ENCODE measurements at places on chromosomes 11 and 22.

DNA sequence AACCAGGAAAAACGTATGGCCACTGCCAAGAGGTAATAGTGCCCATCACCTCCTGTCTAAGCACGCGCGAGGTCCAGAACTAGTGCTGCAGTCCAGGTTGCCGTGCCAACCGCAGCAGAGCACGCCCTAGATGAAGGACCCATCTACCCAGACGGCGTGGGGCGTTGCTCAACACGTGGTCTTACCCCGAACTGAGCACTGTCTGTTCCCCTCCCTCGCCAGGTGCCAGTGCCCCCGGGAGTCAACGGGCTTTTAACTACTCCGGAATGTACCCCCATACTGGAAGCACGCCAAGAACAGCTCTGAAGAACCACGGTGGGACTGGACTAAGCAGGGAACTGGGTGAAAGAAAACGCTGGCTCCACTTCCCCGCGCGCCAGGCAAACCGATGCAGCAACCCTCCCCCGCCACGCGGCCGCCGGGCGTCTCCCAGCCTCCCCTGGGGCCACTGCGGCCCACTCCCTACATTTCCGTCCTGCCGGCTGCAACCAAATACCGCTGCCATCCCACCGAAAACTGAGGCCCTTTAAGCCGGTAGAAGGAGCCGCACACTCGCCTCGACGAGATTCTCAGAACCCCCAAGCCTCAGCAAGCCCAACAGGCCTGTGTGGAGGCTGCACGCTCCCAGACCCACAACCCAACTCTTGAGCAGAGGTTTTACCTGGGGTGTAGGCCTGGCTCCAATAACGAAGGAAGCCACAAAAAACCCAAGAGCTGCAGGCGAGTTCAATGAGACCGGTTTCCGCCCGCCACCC, at the start of gene HSPA8:
Gene HSPA8 (minus strand): TSS at position 734 of the 755 bp plus-strand sequence. CDS start 812 bp downstream, outside the sequence.
- DNase-seq: peak; percentile 82

GRCh38 chr22:33908171-33909074, 11.9 kb downstream of the LARGE1 start:
- DNase-seq: peak; percentile 27

- DNase-seq: peak; percentile 66
Observed at GRCh38 chr11:117816151-117816741, 8.3 kb downstream of the FXYD2 start.

DNA sequence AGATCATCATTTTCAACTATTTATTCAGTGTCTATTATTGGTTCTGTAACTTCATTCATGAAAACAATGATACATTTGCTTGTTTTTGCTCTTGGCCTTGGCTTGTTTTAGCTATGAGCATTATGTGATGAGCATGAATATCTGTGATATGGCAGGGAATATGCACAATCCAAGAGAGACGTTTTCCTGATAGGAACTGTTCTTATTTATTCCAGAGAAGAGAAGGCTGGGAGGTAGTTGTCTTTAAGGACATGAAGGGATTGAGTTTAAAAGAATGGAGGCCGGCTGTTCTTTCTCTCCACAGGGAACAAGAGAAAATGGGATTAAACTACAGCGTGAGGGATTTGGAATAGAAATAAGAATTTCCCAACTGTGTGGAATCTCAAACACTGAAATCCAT, 30.3 kb downstream of the BLID start:
- DNase-seq: peak; percentile 32

DNA sequence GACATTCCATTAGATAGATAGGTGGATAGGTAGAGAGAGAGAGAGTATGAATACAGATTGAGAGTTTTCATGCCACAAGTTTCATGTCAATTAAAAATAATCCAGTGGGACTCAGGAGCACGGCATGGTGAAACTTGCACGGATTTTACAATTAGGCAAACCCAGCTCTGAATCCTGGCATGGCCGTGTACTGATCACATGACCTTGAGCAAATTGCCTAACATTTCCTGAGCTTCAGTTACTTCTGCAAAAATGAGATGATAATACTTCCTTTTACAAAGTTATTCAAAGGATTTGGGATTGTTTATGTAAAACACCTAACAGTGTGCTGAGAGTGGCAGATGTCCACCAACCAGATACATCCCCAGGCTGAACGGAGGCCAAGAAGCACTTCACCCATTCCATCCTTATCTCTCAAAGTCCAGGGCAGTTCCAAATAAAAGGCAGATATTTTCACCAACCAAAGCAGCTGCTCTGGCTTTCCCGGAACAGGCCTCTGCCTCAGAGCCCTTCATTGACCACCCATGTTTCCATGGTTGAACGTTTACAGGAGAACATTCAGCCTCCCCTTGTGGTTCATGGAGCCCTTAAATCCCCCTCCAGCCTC, 17.9 kb downstream of the APLNR start:
- DNase-seq: peak; percentile 30

- DNase-seq: peak; percentile 93
Observed at GRCh38 chr22:41699264-41700107, at the start of gene MEI1. TSS of gene MEI1 (plus strand) at chr22:41699503. CDS start at chr22:41699539, 36 bp downstream.

- DNase-seq: peak; percentile 30
Observed at GRCh38 chr22:19478045-19478900, 720 bp downstream of the UFD1 start.

DNA sequence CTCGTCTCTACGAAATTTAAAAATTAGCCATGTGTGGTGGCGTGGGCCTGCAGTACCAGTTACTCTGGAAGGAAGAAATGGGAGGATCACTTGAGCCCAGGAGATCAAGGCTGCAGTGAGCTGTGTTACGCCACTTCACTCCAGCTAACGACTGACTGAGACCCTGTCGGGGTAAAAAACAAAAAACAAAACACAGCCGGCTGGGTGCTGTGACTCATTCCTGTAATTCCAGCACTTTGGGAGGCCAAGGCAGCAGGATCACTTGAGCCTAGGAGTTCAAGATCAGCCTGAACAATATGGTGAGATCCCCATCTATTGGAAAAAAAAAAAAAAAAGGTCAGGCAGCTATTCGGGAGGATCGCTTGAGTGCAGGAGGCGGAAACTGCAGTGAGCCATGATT, 2.4 kb downstream of the PAFAH1B2 start:
- DNase-seq: no peak

DNA sequence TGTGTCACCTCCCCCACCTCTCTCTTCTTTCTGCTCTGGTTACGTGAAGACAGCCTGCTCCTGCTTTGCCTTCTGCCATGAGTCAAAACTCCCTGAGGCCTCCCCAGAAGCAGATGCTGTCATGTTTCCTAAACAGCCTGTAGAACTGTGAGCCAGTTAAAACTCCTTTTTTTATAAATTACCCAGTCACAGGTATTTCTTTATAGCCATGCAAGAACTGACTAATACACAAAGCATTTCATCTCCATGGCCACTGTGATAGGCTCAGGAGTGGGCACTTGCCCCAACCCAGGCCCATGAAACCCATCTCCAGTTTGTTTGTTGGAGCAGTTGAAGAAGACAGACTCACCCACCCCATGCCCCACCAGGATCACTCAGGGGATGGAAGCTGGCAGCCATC, 253.3 kb upstream of the ISX start:
- no peak for DNase-seq

DNA sequence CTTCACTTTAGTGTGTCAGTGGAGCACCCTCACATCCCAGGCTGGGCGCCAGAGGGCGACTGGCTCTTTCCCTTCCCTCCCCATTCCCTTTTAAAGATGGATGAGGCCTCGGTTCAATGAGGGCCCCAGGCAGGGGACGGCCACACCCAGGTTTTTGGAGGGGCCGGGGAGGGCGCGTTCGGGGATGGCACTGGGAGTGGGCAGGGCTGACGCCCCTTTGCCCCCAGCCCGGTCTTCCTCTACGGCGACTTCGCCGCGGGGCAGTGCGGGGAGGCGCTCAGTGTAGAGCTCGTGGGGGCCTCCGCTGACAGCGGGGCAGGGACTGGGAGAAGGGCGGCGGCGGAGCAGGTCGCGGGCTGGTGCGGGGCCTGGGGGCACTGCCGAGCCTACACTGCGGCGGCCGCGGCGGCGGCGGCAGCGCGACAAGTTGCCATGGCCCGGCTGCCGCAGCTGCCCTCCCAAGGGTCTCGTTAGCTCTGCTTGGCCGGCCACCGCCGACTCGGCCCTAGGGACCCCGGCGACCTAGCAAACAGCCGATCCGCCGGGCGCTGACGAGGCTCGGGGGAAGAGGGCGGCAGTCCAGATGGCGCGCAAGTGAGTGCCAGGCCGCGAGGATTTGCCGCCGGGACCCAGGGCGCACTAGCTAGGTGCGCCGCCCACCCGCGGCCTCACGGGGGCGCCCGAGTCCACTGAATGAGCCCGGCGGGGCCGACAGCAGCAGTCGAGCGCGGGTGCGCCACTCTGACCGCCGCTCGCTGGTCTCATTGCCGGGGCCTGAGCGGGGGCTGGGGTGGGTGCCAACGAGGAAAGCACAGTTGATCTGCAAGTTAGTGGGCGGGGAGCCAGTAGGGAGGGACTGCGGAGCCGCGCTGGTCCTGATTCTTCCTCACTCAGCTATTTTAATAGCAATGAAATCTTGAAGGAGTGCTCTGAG, 92.7 kb downstream of the RRM1 start:
- peak; percentile 95 for DNase-seq

- peak; percentile 54 for DNase-seq
Observed at GRCh38 chr11:1844221-1845094, 5.7 kb downstream of the TNNI2 start.

GRCh38 chr11:77472991-77473800, 698 bp downstream of the PAK1 start:
- peak; percentile 64 for DNase-seq

GRCh38 chr11:3197878-3198528, 20.6 kb downstream of the MRGPRG start:
- no peak for DNase-seq

- no peak for DNase-seq
Observed at GRCh38 chr22:45960477-45961386, 16.2 kb downstream of the WNT7B start.

DNA sequence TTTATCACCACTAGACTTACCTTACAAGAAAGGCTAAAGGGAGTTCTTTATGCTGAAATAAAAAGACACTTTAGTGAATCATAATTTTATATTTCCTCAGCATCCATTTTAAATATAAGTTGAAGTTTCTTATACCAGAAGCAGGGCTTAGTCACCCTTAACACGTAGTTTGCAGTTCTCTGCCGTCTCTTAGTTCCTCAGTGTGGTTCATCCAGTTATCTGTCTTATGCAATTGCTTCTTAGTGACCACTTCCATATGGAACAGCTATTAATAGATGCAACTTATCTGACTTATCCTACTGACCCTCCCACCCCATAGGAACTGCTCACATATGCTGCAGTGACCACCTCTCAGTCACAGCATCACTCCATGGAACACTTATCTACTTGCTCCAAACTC, 11.7 kb upstream of the SLC36A4 start:
- no peak for DNase-seq

- DNase-seq: no peak
Observed at GRCh38 chr11:46435679-46436078, 44.1 kb upstream of the CHRM4 start.

DNA sequence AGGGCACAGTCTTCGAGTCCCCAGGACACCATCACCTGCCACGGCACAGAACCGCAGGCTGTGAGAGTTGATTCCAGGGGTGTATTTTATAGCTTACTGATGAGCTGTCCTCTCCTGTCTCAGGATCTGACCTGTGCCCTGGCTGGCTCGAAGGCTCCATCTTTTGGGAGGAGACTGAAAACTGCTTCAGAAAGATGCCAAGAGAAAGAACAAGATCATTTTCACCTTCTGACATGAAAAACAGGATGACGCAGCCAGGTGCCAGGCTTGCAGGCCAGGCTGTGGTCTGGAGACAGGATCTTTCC, 2.2 kb downstream of the MRGPRD start:
- DNase-seq: no peak

- DNase-seq: no peak
Observed at GRCh38 chr22:20561882-20562281, 54.5 kb downstream of the MED15 start.

- no peak for DNase-seq
Observed at GRCh38 chr22:28269277-28269676, 350.2 kb upstream of the PITPNB start.

DNA sequence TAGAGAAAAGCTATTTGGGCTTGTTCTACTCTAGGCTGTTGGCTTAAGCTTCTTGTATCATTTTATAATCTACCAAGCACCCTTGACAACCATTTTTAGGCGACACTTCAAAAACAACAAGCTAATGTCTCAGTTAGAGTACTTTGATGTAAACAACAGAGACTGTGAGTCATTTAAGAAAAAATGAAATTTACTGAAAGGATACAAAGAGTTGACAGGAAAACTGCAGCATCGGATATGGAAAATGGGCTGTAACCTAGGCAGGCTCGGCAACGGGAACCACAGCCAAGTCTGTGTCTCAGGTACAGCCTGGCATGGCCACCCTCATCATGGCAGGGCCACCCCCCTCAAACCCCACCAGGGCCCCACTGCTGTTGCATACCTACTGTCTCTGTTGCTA, 4.4 kb upstream of the RNF169 start:
- no peak for DNase-seq

DNA sequence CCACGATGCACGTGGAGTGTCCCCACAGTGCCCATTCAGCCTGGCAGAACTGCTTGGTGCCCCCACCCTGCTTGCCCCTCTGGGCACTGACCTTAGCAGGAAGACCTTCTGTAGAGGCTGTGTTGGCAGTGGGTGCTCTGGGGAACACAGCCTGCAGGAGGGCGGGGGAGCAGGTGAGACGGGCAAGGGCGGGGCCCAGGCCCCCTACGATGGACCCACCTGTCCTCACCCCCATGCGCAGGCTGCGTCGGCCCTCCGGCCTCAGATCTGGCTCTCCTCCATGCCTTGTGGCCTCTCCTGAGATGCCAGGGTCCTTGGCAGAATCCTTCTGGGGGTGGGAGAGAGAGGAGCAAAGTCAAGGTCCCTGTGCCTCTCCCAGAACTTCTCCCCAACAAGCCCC, 10.9 kb downstream of the CDC42BPG start:
- DNase-seq: no peak

DNA sequence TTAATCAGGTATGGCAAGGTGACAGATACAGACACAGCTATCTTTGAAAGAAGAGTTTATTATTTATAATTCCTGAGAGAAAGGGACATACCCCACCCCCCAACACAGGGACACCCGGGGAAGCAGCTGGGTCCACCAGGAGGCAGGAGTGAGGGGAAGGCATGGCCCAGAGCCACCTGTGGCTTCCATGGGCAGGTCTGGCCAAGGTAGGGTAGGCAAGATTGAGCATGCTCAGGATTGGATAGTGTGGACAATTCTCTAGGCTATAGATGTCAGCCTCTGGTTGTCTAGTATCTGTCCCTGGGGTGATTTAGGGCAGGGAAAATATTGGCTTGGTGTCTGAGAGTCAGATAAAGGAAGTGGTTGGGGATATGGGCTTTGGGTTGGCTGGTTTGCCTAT, 27.5 kb upstream of the SMIM35 start:
- DNase-seq: no peak

Measured in tongue (tissue), 3 donors.